ENCODE measurements at places on chromosomes 16 and 17. TPM values are rescaled to one million over a fixed set of nuclear protein-coding genes. Genes with fewer than 3 reads are reported as not detected.

GRCh38 chr17:39950871-39951348, 11.9 kb upstream of the GSDMA start:
- no peak for DNase-seq

Gene CPHXL2
- not detected for total RNA-seq

GRCh38 chr16:53465606-53466280, 31.5 kb downstream of the RBL2 start:
- no peak for DNase-seq

DNA sequence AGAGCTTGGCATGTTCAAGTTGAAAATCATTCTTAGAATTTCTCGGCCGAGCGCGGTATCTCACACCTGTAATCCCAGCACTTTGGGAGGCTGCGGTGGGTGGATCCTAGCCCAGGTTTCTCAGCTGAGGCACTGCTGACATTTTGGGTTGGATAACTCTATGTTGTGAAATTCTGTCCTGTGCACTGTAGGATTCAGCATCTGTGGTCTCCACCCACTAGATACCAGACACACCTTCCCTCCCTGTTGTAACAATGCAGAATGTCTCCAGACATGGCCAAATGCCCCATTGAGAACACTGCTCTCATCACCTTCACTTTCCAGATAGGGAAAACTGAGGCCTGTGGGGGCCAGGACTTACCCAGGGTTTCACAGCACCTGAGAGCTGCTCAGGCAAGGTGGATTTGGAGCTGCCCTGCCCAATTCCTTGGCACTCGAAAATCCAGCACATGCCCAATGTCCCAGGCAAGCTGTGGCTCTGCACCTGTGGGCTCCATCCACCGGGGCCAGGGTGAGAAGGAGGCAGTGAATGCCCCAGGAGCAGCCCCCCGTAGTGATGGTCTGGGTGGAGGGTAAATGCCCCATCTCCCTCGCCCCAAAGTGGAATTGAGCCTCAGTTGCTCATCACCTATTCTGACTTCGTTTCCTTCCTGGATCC, 20.2 kb upstream of the TVP23A start:
- no peak for DNase-seq

Gene NPIPA2
- not detected for total RNA-seq

DNA sequence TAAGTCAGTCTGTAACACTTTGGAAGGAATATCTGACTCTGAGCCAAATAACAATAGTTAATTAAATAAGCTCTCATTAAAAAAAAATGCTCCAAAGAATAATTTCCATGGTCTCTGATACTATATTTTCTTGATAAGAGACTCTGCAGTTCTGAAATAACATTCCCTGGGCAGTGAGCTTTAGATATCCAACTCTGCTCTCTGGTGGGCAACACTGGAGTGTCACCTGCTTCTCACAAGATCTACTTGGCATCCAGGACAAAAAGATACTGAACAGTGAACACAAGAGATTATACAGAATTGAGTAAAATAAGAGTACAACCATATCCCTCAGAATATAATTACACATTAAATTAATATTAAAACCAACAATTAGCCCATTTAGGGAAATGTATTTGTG, 13.7 kb downstream of the BLMH start:
- no peak for DNase-seq

DNA sequence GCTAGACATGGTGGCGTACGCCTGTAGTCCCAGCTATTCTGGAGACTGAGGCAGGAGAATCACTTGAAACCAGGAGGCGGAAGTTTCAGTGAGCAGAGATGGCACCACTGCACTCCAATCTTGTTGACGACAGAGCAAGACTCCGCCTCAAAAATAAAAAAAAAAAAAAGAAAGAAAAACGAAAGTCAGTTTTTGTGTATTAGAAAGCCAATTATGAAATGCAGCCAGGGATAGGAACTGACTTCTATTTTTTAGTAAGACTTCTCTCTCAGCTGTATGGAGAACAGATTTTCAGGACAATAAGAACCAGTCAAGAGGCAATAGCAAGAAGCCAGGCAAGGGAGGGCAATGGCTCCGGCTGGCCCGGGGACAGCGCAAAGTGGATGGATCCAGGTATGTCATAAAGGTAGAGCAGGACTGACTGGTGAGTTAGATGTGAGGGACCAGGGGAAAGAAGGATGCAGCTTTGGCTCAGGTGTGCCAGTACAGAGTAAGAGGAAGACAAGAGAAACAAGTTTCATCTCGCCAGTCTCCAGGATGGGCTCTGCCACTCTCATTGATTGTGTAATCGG, 12.5 kb upstream of the CCL1 start:
- DNase-seq, result no peak

Gene ITGAD
- 0.52 TPM for total RNA-seq

Gene PRSS53
- total RNA-seq, result 0.91 TPM

DNA sequence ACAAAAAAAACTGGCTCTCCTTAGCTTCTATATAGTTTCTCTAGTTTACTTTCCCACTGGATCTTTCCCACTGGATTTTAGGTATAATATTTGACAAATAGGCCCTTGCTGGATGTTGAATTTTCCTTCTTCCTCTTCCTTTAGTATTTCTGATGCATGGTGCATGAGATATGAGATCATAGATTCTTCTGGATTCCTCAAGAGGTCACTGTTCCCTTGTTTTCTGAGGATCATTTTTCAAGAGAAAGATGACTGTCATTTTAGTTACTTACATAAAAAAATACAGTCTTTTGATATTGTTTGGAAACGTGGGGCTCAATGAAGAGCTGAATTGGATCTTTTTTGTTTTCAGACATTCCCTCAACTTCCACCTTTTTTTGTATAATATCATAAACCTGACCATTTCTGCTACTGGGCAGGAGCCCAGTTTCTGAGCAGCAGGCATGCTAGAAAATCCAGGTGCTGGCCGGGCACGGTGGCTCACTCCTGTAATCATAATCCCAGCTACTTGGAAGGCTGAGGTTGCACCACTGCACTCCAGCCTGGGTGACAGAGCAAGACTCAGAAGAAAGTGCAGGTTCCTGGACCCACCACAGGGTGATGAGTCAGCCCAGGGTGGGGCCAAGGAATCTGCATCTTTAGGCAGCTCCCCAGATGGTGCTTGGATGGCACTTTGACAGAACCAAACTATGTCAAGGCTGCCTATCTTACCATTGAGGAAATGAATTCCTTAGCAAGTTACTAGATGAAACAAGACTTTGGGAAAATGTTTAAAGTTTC, 70.3 kb downstream of the SDR42E1 start:
- DNase-seq, result no peak
